ENCODE measurements at places on chromosomes 16 and 17. TPM values are rescaled to one million over a fixed set of nuclear protein-coding genes. Genes with fewer than 3 reads are reported as not detected.

PPP1R1B gene
- total RNA-seq, result 11.8 TPM

TBC1D3 gene
- total RNA-seq, result not detected

PRSS8 gene
- 65.4 TPM for total RNA-seq

DNA sequence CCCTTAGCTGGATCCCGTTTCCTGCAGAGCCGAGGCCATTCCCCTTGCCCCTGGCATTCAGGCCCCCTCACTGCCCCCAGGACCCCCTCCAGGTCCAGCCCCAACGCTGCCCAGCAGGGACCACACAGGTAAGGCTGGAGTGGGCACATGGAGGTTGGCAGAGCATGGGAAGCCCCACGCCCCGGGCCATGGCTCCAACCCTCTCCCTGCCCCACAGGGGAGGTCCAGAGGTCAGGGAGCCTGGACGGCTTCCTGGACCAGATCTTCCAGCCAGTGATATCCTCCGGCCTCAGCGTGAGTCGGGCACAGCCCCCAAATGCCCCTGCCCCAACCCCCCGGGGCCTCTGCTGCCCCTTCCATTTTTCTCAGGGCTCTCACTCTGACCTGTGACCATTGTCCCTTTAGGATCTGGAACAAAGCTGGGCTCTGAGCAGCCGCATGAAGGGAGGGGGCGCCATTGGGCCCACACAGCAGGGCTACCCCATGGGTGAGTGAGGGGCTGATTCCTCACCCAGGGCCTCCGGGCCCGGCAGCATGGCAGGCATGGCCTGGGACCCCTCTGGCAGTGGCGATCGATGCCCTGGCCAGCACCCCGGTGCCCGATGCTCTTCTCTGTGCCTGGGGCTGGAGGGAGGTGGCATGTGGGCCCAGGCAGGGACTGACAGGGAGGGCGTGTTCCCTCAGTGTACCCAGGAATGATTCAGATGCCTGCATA is 18.5 kb upstream of the SMIM5 start:
- peak; percentile 76 for DNase-seq

DNA sequence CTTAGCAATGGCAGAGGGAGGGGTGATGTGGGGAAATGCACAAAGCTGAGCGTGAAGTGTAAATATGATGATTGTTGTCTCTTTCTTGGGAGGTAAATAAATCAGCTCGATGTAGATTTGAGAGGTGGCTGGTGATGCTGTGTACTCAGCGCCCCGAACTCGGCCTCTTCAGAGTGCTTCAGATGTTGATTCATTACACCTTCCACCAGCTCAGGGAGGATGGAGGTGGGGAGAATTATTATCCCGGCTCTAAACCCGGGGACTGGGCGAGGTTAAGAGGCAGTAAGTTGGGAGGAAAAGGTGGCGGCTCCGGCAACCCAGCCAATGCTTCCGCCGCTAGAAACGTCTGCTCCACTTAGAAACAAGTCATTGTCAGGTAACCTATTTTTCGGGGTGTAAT is 86.5 kb downstream of the RPA1 start:
- DNase-seq, result no peak

DNA sequence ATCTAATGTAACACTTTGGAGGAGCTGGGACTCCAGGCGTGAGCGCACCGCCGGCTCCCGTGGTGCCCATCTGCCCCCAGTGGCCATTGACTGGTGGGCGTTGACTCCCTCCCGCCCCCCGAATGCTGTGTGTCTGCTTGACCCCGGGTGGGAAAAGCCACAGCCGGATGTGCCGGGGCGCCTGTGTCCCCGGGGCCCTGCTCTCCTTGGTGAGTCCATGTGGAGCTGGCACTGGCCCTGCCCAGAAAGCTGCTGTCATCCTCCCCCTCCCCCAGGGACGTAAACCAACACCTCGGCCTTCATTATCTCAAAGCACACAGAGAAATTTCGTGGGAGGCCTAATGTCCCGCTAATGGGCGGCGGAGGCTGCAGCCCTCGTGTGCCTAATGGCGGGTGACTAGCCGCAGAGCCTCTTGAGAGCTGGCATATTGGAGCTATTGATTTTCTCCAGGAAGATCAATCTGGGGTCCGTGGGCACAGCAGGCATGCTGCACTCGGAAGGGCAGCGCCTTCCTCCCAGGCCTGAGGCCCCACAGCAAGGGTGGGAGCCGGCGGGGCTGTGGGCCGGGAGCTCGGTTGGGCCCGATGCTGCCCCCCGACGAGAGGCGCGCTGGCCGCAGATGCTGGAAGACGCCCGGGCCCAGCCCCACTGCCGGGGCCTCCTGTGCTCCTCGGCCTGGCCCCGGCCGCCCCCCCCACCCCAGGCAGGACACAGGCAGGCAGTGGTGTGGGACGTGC is 4.0 kb upstream of the PERCC1 start:
- peak; percentile 87 for DNase-seq

OR1A1 gene
- not detected for total RNA-seq

- DNase-seq, result no peak
Measured at GRCh38 chr16:64455275-64455674, 666.6 kb downstream of the CDH11 start.

DNA sequence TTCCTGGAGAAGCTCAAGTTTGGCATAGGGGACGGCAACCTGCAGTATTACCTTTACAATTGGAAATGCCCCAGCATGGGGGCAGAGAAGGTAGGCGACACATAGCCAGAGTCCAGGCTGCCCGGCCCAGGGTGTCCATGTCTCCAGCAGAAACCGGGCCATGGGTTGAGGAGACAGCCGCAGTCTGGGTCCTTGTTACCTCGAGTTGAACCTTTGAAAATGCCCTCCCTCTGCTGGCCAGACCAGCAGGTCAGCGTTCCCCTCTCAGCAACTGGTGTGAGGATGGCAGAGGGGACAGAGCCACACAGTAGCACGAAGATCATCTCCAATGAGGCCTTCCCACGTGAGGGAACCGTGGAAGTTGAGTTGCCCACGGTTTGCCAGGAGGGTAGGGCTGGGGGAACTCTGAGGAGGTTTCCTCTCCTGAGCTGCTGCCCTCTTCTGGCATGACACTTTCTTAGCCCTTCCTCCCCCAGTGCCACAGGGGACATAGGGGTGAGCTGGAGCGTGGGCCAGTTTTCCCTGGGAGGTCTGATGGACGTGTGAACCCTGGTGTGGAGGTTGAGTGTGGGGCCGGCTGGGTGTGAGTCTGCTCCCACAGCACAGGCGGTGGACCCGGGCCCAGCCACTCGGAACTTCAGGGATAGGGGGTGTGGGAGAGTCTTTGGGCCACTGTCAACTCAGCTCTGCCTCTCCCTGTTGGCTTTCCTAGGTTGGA is 27.2 kb downstream of the PLCD3 start:
- peak; percentile 59 for DNase-seq

Data from H7 (cell line).